ENCODE measurements at places on chromosomes 5 and 9.

DNA sequence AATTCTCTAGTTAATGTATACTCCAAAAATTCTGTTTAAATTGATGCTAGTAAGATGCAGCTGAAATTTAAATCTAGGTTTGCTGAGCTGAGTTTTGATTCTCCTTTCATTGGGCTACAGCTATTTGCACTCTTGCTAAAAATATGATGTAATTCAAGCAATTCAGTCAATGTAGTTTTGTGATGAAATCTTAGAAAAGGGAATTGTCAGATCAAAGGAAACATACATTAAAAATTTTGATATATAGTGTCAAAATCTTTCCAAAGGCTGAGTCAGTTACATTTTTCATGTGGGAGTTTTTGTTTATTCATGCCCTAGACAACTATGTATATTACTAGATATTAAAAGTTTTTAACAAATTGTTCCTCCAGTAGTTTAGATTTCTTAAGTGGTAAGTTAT, 334.9 kb upstream of the DAB2 start:
- no peak for DNase-seq

DNA sequence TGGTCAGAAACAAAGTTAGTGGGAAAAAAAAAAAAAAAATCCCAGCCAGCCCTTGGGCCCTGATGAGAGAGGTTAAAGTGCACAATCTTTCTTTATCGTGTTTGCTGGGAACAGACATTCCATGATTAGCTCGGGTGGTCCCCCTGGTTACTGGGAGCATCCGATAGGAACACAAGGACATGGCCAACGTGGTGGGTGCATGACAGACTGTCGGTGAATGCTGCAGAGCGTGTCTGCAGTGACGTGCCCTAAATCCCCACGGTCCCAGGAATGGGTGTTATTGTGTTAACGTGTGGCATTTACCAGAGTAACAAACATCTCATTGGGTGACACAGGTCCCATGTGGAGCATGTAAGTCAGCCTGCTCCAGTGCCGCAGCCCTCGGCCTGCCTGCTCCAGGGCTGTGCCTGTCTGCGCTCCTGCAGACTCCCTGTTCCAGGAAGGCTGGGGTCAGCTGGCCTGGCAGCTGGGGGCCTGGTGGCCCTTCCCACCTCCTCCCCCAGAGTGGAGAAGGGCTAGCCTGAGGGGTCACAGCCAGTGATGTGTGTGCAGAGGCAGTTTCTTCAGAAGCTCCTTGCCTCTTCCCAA, 34.3 kb upstream of the TBC1D2 start:
- DNase-seq: no peak

- DNase-seq: no peak
Observed at GRCh38 chr5:133910571-133910970, 57.9 kb downstream of the C5orf15 start.

GRCh38 chr5:142181096-142181495, 72.5 kb downstream of the NDFIP1 start:
- DNase-seq: no peak

GRCh38 chr5:141150224-141150992, 551 bp downstream of the PCDHB6 start:
- DNase-seq: no peak

GRCh38 chr9:20781092-20781491, 97.0 kb downstream of the FOCAD start:
- DNase-seq: no peak

DNA sequence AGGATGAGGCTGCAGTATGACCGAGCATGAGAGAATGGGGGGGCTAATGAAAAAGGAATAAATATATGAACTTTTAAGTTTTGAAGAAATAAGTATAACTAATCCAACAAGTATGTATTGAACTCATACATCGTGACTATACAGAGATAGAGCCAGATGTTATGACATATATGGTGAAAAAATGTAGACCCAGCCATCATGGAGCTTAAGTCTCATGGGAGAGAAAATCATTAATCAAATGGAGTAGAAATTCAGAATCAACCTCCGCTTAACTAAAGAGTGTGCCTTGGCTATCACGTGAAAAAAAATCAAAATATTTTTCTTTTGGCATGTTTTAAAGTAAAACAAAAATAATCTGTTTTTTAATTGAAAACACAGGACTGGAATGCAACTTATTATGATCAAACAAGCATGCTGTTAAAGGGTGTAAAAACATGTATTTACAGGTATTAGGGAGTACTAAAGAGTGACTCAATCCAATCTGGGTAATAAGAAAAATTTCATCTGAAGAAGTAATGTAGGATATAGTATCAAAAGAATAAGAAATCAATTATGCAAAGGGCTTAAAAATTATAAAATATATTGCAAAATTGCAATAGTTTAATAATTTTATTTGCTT, 868.5 kb upstream of the NUDT12 start:
- DNase-seq: no peak

- no peak for DNase-seq
Observed at GRCh38 chr9:113678119-113678858, 197.8 kb upstream of the ZNF618 start.

- DNase-seq: no peak
Observed at GRCh38 chr9:14030375-14031059, 283.4 kb downstream of the NFIB start.

DNA sequence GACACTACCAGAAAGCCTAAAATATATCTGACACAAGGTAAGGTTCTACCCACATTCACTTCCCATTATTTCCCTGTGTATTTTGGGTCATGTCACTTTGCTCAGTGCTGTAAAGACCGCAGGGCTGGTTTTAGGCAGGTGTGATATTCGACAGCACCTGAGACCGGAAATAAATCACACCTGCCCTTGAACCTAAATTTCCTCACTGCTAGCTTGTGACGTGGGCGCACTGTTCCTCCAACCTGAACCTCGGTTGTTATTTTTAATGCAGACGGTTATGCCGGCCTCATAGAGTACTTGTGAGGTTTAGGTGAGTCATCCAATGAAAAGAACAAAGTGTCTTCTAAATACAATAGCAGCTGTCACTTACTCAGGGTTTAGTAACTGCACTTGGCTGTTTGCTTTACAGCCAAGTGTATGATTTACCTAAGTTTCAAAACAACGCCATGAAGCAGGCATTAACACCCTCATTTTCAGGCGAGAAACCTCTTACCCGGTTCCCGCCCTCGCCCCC, 20.7 kb upstream of the ZNF782 start:
- no peak for DNase-seq

All from central memory CD8-positive, alpha-beta T cell (primary cell).